ENCODE measurements at places on chromosomes 5 and 9.

DNA sequence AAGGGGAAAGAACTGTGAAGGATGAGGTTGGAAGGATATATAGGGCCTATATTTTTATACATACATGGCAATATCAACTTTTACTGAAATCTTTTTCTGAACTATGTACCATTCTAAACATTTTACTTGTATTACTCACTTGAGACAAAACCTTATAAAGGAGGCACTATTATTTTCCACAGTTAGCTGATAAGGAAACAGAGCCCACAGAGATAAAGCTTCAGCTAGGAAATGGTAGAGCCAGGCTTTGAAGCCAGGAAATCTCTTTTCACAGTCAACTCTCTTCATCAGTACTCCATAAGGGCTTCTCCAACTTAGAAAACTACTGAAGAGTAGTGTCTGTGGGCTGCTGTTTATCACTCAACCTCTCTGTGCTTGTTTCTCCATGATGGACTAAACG lies 613.7 kb downstream of the PRELID2 start:
- DNase-seq, result no peak

DNA sequence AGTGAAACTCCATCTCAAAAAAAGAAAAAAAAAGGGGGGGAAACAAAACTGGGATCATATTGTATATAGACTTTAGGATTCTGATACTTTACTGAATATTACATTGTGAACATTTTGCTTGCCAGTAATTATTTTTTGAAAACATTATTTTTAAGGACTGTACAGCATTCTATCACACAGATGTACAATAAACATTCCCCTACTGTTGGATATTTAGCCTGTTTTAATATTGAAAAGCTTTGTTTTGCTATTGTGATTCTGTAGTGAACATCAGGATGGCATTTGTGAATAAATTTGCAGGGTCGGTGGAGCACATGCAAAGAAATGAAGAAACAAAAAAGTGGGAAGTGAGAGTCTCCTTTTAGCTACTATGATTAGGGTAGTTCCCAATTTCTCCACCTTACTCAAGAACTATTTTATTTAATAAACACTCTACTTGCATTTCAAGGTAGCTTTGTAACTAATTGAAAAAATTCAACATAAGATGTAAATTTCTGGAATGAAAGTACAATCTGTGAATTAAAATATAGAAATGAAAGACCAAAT lies 18.7 kb downstream of the RASGRF2 start:
- no peak for DNase-seq

DNA sequence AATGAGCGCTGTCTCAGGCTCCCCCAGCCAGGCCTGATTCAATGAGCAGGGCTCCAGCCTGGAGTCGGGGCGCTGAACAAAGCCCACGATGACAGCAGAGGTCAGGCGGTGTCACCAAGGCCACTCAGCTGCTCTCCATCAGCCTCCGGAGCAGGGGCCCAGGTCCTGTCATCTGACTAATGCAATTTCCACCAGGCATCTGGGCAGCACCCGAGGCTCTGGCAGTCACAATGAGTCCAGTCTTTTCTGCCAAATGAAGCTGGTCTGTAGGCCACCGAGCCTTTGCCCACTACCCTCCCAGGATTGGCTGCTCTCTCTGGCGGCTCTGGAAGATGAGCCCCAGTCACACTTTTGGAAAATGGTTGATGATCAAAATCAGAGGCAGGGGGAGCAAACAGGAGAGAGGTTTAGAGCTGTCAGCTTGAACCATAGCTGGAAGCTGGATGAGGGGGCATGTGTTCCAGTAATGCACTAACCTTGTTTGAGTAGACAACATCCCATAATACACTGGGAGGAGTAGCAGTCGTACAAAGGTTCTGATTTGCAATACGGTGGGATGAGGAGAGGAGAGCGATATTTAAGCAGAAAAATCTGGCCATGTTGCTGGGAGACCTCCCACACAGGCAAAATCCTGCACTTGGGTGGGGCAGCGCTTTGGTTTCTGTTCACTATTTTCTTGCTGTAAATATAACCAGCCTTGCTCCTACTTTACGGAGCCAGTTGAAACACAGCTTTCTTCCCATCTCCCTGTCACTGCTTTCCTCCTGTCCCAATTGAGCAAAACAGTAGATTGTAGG lies 306.4 kb upstream of the PANK3 start:
- DNase-seq, result no peak

DNA sequence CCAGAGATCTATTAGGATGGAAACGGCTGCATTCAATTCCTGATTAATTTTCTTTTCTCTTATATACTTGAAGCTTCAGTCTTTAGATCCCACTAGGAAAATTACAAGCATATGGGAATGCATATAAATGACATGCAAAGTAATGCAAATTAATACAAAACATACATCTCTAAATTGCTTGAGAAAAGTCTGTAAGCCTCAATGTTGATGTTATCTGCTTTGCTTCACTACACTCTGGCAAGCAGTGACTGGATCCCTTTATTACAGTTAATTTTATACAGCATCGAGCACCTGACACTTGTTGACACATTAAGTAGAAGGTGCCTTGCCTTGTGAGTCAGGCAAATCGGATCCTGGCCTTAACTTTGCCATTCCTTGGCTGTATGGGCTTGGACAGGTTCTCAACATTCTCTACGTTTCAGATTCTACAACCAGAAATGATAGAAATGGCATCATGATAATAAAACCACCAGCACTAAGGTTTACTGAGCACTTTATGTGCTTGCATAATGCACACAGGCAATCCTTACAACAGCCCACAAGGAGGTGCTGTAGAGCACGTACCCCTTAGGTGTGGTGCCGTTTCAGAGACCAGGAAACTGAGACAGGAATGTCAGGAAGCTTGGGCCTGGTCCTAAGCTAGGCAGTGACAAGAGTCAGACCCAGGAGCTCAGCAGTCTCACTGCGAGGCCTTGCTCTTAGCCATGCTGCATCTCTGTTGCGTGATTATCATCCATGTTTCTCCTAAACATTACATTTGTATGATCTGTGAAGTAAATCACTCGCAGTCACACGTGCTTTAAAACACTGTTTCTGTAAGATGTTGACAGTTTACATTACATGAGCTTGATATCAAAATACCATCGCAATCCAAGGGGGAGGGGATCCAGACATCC lies 2.7 kb downstream of the GCNT4 start:
- DNase-seq, result no peak

GRCh38 chr5:35285435-35285834 lies 55.1 kb upstream of the PRLR start:
- DNase-seq, result no peak

DNA sequence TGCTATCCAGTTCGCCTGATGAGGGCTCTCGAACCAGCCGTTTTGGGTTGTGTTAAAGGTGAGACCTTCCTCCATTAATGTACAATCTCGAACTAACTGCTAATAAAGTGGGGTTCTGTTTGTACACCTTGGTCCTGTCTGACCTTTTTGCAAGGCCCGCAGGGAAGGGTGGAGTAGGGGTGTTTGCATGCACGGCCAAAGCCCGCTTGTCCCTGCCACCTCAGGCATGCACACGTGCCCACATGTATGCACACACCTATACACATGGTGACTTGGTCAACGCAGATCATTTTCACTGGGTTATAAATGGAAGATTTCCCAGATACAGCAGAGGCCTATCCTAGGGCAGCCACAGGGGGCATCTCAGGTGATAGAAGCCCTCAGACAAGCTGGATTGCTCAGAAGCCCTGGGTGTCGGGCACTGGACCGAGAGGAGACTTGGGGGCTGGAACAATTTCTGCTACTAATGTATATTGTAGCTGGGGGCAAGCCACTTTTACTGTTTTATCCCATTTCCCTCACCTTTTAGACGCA lies 50.2 kb downstream of the NDST1 start:
- DNase-seq, result no peak

DNA sequence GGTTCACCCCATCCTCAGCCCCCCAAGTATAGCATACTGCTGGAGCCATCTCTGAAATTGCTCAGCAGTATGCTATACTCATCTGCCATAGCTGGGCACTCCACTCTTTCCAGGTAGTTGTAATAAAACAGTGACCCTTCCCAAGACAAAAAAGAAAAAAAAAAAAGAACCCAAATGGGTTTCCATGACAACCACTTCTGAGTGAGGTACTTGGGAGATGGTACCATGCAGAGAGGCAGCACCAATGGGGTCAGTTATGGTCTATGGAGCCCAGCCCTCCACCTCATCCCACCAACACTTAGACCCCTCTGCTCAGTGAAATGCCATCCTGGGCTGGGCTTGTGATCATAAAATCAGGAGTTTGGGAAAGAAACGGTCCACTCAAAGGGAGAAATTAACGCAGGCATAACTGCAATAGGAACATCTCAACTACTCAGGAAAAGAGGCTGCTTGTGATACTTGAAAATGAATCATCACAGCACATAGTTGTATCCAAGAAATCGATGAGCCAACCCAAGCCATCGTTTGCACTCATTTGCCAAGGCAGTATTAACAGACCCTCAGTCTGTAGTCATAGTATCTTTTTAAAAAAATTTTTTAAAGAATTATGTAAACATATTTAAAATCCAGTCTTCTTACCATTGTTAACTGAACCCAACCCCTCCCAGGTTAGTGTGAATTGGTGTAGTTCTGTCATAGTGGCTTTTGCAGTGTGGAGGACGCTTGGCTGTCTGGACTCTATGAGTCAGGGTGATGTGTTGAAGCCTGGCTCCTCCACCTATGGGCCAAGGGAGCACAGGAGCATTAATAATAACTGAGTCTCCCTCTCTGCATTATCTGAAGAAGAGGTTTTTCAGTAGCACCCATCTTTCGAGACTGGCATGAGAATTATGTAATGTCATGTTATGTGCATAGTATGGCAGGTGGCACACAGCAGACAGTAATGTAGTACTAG lies 402.7 kb downstream of the SPOCK1 start:
- DNase-seq, result no peak

DNA sequence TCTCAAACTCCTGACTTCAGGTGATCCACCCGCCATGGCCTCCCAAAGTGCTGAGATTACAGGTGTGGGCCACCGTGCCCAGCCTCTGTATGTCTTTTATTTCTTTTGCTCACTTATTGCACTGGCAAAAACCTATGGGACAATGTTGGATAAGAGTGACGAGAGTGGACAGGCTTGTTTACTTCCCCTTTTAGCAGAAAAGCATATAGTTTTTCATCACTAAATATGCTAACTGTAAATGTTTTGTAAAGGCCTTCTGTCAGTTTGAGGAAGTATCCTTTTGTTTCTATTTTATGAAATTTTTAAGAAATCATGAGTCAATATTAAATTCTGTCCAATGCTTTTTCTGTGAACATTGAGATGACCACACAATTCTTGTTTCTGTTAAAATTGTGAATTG lies 103.3 kb downstream of the AUH start:
- DNase-seq, result peak; percentile 2

- no peak for DNase-seq
Observed at GRCh38 chr5:72356361-72356760, 36.2 kb downstream of the PTCD2 start.

- no peak for DNase-seq
Observed at GRCh38 chr5:93342563-93343061, 238.4 kb downstream of the NR2F1-AS1 start.

GRCh38 chr9:74610523-74611061 lies 113.5 kb downstream of the RORB start:
- DNase-seq, result no peak

DNA sequence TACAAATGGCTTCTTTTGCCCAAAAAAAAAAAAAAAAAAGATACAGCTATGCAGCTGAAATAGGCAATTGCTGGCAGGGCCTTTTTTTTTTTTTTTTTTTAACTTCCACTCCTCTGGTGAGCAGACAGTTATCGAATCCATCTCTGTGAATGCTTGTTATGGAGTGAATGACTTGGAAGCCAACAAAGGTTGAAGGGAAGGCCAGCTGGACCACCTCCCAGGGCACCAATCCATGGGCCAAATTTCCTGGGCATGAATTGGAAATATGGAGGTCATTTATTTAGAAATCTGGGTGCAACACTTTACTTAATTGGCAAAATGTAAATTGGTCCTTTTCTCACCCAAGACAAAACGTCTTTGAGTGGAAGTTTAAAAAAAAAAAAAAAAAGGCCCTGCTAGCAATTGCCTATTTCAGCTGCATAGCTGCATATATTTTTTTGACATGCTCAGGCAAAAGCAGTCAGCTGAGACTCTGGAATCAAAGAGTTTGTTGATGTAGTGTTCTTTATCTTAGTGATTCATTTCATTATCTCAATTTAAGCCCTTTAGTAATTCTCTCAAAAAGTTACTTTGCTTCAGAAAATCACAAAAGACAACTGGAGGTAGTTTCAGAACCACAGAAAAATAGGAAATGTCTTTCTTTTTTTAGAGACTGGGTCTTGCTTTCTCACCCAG lies 392.2 kb upstream of the KLF4 start:
- DNase-seq, result no peak

DNA sequence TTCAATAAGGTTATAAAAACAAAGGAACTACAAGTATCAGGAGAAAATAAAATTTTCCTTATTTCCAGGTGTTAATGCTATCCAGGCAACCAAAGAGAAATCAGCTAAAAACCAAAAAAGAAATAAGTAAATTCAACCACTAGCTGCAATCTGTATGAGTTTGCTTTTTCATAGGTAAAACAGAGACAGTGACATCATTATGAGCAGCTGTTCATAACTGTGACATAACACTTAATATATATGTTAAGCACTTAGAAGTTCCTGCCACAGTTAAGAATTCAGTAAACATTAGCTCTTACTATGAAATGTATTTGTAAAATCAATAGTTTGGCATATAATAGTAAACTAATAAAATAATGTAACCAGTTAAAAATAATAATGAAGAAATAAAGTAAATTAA lies 20.9 kb downstream of the P4HA2 start:
- no peak for DNase-seq

DNA sequence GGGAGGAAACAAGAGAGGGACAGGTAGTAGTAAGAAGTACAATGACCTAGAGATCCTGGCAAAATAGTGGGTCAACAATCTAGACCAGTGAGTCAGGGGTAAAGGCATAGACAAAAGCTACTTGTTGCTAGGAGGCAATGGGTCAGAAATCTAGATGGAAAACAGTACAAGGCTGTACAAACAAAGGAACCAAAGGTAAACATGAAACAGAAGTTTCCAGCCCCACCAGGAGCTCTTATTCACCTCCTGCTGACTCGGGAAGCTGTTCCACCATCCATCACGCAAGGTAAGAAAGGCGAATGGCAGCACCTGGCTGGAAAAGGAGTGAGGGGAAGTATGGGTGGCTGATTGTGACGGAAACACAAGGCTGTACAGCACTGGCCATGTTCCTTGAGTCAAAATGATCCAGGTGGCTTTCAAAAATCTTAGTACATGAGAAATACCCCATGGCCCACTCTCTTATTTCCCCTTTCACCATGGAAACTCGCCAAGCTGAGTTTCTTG lies 70.5 kb upstream of the RAI14 start:
- no peak for DNase-seq

Data from GF-D8 (cell line).